ENCODE measurements at places on chromosomes 11 and 22.
A peak's percentile ranks its signal among the peaks of the same experiment; 100 is the strongest.

- DNase-seq, result peak; percentile 88
Measured at GRCh38 chr11:61897387-61898246, 6.3 kb upstream of the FADS3 start.

DNA sequence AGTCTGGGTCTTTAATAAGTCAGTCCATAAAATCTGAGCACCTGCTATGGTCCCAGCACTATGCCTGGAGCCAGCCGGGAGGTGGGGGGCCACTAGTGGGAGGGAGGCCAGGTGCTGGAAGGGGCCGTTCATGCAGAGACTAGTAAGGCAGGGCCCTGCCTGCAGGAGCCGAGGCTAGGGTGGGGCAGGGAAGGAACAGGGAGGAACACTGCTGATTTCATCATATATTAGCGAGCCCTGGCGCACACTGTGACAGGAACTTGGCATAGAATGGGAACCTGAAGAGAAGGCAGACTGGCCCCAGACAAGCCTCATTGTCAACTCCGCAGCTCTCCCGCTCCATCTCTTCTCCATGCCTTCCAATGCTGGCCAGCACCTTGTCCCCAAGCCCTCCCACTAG lies 7.1 kb downstream of the VSIG10L2 start:
- DNase-seq, result no peak

- no peak for DNase-seq
Measured at GRCh38 chr22:26734339-26735018, 77.1 kb downstream of the MIAT start.

- peak; percentile 54 for DNase-seq
Measured at GRCh38 chr22:38397189-38398085, 57.6 kb downstream of the KCNJ4 start.

- DNase-seq, result no peak
Measured at GRCh38 chr11:11641581-11641980, 19.8 kb upstream of the GALNT18 start.

GRCh38 chr11:94342250-94342649 lies 37.9 kb downstream of the IZUMO1R start:
- DNase-seq, result no peak

DNA sequence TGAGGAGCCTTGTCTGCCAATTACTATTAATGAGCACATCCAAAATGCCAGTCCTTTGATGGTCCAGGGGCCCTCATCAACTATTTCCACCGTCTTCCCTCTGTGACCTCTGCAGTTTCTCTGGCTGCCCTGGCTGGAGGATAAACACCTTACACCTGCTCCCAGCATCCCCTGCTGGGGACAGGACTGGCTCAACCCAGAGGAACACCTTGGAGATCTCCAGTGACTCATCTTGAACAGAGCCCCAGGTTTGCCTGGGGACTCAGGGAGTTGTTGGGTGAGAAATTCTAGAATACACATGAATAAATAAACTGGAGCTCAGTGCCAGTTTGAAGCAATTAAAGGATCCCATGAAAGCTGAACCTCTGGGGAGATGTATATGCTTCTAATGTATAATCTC lies 24.0 kb upstream of the ELF5 start:
- DNase-seq, result no peak

GRCh38 chr11:9030601-9031000 lies 26.8 kb upstream of the NRIP3 start:
- DNase-seq, result no peak

- DNase-seq, result no peak
Measured at GRCh38 chr11:70054004-70054403, 24.1 kb upstream of the ANO1 start.

DNA sequence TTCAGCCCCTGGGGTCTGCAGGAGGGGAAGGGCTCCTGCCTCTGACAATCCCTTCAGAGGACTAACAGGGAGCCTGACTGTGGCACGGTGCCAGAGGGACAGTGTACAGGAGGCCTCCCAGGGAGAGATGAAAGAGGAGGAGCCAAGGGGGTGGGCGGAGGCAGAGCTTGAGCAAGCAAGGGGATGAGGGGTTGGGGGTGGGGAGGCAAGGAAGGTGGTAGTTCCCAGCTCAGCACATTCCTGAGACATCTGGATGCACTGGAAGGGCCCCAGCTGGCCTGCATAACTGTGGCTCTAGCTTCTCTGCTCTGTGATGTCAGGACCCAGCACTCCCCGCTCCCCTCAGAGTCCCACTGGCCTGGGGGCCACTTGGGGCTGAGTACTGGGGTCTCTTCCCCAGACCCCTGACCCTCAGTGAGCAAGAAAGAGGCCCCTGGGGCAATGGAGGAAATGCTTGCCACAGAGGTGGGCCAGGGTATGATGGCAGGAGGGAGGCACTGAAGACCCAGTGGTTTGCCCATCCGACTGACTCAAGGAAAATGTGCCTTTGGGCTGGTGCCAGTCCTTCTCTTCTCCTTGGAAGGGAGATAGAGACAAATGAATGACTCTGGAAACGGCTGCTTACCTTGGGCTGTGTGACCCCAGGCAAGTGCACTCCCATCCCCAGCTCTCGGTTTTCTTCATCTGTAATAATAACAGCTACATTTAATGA lies 13.3 kb downstream of the CREB3L1 start:
- DNase-seq, result no peak

GRCh38 chr11:81756864-81757595 lies 976.6 kb downstream of the FAM181B start:
- DNase-seq, result no peak

- DNase-seq, result peak; percentile 2
Measured at GRCh38 chr11:119486691-119487259, 63.8 kb upstream of the THY1 start.

DNA sequence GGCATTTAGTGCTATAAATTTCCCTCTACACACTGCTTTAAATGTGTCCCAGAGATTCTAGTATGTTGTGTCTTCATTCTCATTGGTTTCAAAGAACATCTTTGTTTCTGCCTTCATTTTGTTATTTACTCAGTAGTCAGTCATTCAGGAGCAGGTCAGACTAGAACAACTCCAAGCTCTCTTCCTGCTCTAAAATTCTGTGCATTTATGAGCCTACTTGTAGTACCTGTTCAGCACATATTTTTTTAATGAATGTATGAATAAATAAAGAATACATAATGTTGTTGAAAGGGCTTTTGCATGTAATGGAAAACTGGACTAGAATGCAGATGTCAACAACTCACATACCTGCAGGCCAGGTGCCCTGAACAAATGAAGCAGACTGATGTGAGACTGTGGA lies 13.7 kb upstream of the HEPHL1 start:
- no peak for DNase-seq

- DNase-seq, result no peak
Measured at GRCh38 chr11:47271328-47271727, 1.4 kb downstream of the MADD start.

GRCh38 chr22:36923131-36923788 lies 9.8 kb downstream of the CSF2RB start:
- no peak for DNase-seq

GRCh38 chr11:32232516-32232915 lies 141.6 kb downstream of the RCN1 start:
- DNase-seq, result no peak

DNA sequence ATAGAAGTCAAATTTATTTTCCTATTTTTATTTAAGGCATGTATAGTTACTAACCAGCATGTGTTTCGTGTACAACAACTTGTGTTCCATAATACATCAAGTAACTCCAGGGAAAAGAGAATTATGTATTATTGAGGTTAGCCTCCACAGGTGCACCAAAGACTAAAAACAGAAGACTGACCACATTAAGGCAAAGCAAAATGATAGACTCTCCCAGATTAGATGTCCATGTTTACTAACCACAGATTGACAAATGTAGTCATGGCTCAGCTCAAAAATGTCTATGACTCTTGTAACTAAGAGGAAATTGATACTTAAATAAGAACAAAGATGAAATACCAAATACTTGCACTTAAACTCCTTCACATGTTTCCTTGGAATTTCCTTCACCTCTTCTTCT lies 238.5 kb downstream of the METTL15 start:
- no peak for DNase-seq

DNA sequence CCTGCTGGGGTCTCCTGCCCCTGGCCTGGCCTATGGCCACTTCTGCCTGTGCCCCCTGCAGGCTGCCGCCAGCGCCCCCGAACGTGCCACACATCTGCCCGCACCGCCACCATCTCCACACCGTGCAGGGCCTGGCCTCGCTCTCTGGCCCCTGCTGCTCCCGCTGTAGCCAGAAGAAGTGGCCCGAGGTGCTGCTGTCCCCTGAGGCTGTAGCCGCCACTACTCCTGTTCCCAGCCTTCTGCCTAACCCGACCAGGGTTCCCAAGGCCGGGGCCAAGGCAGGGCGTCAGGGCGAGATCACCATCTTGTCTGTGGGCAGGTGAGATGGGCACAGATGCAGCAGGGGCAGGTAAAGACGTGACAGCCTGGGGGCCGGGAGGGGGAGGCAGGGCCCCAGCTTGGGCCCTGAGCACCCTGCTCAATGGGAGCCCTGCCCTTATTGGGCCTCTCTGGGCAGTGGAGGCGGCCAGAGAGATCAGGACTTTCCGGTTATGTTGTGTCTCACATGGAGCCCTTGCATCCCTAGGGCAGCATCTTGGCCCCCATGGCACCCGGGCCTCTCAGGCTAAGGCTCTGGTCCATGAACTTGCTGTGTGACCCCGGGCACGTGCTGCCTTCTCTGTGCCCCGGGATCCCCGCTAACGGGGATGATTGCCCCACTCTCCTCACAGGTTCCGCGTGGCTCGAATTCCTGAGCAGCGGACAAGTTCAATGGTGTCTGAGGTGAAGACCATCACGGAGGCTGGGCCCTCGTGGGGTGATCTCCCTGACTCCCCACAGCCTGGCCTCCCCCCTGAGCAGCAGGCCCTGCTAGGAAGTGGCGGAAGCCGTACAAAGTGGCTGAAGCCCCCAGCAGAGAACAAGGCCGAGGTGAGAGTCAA lies 18.5 kb downstream of the RELT start:
- DNase-seq, result no peak

DNA sequence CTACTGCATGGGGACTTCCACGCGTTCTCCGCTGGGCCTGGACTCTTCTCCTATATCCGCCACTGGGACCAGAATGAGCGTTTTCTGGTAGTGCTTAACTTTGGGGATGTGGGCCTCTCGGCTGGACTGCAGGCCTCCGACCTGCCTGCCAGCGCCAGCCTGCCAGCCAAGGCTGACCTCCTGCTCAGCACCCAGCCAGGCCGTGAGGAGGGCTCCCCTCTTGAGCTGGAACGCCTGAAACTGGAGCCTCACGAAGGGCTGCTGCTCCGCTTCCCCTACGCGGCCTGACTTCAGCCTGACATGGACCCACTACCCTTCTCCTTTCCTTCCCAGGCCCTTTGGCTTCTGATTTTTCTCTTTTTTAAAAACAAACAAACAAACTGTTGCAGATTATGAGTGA lies 7.7 kb downstream of the SLC3A2 start:
- DNase-seq, result no peak

GRCh38 chr22:29344137-29344536 lies 28.6 kb upstream of the RASL10A start:
- no peak for DNase-seq

DNA sequence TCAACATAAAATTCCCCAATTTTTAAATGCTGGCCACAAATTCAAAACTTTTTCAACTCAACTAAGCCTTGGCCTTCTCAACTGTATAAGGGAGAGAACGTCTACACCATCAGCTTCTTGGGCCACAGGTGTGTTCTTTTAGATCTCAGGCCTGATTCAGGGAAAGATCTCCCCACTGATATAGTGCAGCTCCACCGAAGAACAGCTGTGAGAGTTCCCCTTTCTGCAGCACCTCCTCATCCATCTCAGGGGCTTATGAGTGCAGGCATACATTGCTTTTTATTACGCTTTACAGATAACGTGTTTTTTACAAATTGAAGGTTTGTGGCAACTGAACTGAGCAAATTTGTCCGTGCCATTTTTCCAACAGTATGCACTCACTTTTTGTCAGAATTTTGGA lies 8.0 kb upstream of the CD82 start:
- DNase-seq, result no peak

- no peak for DNase-seq
Measured at GRCh38 chr22:47057916-47058585, 295.6 kb downstream of the TBC1D22A start.

GRCh38 chr22:39204216-39204615 lies 40.6 kb downstream of the PDGFB start:
- no peak for DNase-seq

GRCh38 chr11:80584661-80585060 lies 1143.8 kb upstream of the TENM4 start:
- no peak for DNase-seq

DNA sequence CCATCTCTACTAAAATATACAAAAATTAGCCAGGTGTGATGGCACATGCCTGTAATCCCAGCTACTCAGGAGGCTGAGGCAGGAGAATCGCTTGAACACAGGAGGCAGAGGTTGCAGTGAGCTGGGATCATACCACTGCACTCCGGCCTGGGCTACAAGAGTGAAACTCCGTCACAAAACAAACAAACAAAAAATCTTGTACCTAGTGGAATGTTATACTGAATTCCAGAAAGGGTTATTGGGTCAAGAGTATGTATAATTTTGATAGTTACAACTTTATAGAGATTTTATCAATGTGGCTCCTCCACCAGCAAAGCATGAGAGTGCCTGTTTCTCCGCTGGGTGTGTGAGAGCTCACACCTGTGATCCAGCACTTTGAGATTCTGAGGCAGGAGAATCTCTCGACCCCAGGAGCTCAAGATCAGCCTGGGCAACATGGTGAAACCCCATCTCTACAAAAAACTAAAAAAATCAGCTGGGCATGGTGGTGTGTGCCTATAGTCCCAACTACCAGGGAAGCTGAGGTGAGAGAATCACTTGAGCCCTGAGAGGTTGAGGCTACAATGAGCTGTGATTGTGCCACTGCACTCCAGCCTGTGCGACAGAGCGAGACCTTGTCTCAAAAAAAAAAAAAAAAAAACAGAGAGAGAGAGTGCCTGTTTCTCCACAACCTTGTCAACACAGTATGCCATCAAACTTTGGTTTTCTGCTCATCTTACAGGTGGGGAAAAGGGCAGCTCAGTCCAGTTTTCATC lies 12.7 kb upstream of the FOLR1 start:
- no peak for DNase-seq

- no peak for DNase-seq
Measured at GRCh38 chr22:41992496-41992895, 6.1 kb upstream of the WBP2NL start.

DNA sequence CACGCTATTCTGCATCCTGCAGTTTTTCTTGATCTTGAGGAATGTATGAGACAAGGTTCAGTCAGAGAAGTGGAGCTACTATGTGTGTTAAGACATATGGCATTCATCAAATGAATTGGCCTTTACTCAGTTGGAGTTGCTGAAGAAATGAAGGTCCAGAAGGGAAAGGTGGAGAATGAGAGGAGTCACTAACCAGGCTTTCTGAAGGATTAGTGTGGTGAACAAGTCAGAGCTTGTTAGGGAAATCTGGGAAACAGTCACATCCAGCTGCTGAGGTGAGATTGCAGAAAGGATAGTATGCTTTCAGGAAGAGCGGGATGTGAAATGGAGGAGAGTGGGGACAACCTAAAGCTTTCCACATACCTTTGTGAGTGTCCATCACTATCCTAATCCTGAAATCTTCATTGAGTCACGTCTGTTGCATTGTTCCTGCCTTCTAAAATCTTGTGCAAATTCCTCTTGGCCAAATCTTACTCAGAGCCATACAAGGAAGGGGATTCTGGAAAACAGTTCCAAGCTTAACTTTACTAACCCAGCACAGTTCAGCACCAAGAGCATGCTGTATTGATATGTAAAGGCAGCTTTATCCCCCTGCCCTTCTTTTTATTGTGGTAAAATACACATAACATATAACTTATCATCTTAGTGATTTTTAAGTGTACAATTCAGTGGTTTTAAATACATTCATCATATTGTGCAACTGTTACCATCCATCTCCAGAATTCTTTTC lies 11.4 kb upstream of the PITPNB start:
- DNase-seq, result no peak

GRCh38 chr11:96827164-96827563 lies 437.4 kb downstream of the JRKL start:
- DNase-seq, result no peak

GRCh38 chr22:38300197-38300945 lies 16.9 kb downstream of the CSNK1E start:
- DNase-seq, result no peak
